ENCODE measurements at places on chromosomes 1 and 21.

- peak; percentile 65 for DNase-seq
Observed at GRCh38 chr1:94925004-94925403, 1.9 kb downstream of the CNN3 start.

GRCh38 chr1:209803568-209803967 lies 2.4 kb downstream of the IRF6 start:
- DNase-seq = no peak

GRCh38 chr1:17045634-17046333 lies 8.0 kb downstream of the SDHB start:
- DNase-seq = peak; percentile 74

DNA sequence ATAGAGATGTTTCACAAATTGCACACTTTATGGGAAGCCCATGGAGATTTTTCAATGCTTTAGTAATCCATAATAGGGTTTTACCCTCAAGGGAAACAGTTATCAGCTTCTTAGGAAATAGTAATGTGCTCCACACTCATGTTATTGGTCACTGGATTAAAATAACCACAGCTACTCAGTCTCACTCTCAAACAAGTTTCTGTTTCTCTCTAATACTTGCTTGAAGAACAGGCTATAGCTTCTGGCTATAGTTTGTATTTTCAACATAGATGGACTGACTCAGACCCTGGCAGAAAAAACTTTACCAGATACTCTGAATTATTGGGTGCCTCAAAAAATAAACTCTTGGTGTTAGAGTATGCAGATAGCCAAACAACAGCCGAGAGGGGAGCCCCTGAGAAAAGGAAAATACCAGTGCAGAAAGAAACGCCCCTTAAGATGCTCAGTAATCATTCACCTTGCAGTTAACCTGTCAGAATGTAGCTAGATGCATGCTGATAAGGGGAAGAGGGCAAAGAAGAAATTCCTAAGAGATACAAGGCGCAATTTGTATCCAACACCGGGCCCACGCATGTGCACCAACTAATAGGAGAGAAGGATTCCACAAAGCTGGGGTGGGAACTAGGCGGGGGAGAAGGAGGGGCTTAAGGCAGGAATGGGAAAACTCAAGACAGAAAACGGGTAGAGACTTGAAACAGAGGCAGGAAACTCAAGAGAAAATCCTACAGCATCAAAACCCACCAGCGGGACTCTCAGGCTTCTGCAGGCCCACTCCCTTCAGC lies 30.4 kb upstream of the PDE4B start:
- no peak for DNase-seq

DNA sequence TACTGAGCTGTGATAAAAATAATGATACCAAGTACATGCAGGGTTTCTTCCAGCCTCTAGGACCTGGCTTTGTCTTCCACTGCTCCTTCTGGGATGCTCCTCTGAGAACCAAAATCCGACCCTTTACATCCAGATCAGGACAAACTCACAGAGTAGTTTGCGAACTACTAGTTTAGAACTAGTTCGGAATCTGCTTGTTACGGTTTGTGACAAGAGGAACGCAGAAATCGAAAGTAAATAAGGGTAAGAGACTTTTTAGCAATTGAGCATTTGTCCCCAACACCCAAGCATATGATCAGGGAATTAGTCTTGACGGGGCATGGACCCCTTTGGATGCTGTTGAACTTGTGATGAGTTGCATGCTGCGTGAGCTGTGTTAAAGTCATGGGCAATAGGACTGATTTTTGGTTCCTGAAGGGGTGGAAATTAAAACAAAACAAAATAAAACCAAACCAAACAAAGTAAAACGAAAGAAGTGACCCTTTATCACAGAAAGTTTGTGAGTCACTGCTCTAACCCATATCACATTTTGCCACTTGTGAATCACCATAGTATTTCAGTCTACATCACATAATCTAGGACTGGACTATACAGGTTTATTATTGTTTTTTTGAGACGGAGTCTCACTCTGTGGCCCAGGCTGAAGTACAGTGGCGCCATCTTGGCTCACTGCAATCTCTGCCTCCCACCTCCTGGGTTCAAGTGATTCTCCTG lies 35.7 kb upstream of the ERRFI1 start:
- peak; percentile 55 for DNase-seq

- no peak for DNase-seq
Observed at GRCh38 chr1:196088541-196088940, 519.7 kb downstream of the KCNT2 start.

All from astrocyte of the spinal cord (primary cell).